ENCODE measurements at places on chromosomes 6 and 20.

- peak; percentile 88 for DNase-seq
Measured at GRCh38 chr20:62861726-62862336, at the start of gene TCFL5. Gene TCFL5, minus strand, starts transcription at chr20:62861822. Its CDS starts 152 bp downstream, at chr20:62861670.

DNA sequence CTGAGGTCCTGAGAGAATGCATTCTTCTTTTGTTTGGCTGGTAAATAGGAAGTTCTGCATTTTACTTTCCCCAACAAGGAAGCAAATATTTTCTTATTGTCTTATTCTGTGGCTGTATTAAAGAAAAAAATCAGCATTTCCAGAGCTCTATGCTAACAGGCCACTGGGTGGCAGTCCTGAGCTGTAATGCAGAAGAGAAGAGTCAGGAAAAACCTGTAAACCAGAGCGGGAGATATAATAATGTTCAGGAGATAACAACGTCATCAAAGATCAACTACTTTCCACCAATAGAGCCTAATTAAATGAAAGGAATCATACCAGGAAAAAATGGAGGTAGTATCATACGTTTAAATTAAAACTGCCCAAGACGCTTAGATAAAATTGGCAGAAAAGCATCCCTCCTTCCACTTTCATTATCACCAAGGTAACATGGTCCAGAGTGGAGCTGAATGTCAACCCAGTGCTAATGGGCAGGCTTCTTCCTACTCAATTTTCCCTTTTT is 55.6 kb upstream of the CARMIL1 start:
- peak; percentile 69 for DNase-seq

- DNase-seq: no peak
Measured at GRCh38 chr6:133203344-133203697, 37.8 kb upstream of the EYA4 start.

- no peak for DNase-seq
Measured at GRCh38 chr20:3046677-3047462, 1.0 kb downstream of the MRPS26 start.

DNA sequence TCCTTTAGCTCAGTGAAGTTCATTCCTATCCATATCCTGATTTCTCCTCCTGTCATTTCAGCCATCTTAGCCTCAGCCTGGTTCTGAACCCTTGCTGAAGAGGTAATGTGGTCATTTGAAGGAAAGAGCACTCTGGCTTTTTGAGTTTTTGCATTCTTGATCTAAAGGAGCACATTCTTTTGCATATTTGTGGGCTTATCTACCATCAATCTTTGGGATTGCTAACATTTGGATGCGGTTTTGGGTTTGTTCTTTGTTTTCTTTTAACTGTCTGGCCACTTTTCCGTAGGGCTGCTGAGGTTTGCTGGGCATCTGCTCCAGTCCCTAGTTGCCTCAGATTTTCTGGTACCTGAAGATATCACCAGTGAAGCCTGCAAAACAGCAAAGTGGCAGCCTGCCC is 238.3 kb downstream of the EPM2A start:
- DNase-seq: no peak

- DNase-seq: no peak
Measured at GRCh38 chr20:19376451-19377229, 164.2 kb downstream of the SLC24A3 start.

- no peak for DNase-seq
Measured at GRCh38 chr20:38354227-38354626, 7.9 kb downstream of the LBP start.

DNA sequence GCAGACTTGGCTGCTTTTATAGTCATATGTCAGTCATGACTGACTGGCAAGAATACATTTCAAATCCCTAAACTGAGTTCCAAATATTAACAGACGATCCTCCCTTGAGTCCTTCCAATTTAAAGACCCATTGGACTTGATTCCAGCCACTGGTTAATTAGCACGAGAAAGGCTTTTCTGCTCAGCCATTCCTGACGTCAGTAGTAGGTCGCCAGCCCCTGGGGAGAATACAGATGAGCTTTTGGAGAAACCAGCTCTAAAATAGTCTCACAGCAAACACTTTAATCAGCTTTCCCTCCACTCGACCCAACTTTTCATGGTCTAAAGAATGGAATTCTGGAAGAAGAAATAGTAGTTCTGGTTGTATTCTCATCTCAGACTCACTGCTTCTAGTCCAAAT is 91.6 kb downstream of the SLC22A3 start:
- no peak for DNase-seq

DNA sequence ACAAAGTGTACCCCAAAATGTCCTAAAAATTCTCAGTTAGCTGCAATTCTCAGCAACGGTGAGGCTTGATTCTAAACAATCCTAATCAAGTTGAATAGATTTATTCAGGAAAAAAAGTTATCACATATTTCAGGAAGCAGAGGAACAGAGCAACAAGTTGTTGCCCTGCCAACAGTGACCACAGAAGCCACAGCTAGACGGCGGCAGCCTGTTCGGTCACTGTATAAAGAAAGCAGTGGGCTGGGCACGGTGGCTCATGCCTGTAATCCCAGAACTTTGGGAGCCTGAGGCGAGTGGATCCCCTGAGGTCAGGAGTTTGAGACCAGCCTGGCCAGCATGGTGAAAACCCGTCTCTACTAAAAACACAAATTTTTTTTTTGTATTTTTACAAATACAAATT is 171.2 kb upstream of the BMP5 start:
- peak; percentile 69 for DNase-seq

DNA sequence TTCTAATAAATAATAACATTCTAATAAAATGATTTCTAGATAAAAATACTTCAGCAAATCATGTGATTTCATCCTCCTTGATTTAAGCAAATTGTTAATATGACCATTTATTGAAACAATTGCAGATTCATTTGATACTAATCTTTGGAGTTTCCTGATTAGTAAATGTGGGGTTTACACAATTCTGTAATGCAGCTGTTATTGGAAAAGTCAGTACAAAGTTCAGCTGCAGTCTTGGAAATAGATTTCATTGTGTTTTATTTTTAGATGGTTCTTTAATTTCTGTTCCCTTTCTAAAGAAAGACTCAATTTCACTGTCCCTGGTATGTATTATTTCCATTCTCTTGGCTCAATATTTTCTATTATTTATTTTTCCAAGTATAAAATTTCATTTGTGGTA is 342.0 kb downstream of the TBC1D32 start:
- no peak for DNase-seq

- no peak for DNase-seq
Measured at GRCh38 chr6:52663120-52663935, 7.6 kb upstream of the TMEM14A start.

DNA sequence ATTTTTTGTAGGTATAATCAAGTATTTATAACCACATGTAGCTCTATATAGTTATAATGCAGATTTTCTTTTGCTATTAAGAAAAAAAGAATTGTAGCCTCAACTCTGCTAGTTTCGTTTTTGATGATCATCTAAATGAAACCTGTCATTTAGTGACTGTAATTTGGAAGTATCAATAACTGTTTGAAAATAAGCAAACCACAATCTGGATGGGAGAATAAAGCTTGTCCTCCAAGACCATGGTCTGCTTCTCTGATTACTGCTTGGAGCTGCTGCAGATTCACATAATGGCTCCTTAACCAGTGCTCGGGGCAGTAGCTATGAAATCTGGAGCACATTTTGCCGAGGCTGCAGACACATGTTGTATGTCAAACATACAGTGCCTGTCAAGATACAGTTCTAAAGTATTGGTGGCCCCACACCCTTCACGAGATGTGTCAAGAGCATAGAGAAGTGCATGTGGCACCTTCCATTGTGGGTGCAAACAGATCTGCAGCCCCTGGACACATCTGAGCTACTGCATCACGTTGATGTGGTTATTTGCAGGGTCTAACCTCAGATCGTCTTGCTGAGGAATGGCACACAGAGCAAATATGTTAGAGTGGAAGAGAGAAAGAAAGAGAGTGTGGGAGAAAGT is 255.7 kb upstream of the SUPT3H start:
- DNase-seq: no peak

GRCh38 chr6:119768201-119768600 is 418.6 kb upstream of the MAN1A1 start:
- no peak for DNase-seq

DNA sequence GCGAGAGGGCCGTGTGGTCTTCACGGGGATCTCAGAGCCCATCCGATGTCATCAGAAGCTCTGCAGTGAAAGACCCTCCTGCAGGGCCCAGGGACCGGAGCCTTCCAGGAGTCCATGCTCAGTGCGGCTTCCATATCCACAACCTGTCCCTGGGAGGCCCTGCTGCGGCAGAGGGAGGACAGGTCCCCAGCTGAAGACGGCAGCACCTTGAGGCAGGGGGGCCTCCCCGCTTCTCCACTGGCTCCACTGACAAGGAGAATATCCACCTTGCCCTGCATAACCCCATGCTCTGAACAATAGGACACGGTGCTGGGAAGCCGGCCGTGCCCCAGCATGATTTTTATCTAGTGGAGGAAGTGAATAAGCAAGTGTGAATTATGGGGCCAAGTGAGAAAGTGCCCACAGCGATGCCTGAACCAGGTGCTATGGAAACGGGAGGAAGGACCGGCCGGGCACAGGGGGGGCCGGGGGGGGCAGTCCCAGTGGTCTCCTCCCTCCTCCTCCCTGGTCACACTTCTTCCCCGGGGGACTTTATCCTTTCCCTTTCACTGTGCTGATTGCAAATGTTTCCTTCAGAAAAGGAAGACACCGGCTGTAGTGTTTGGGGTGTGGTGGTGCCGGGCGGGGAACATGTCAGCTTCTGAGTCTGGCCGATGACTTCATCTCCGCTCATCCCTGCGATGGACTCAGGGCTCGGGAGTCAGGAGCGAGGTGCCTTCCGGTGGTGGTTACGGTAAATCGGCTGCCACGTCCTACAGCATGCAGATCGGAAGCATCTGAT is 225.1 kb downstream of the ERMARD start:
- DNase-seq: no peak

GRCh38 chr6:108544606-108545005 is 16.1 kb upstream of the FOXO3 start:
- DNase-seq: no peak

- no peak for DNase-seq
Measured at GRCh38 chr20:53736122-53736756, 142.6 kb upstream of the ZNF217 start.

DNA sequence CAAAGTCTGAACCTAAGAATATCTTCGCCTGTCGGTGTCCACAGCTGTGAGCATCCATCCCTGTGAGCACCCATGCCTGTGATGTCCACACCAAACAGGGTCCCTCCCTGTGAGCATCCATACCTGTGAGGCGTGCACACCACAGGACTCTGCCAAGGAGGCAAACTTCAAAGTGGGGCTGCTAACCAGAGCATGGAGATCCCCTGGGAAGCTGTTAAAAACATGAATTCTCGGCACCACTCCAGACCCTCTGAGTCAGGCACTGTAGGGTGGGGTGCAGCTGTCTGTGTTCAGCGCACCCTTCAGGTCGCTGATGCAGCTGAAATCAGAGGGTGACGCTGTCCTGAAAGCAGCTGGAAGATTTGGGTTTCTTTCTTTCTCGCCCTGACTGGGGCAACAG is 85.4 kb upstream of the NXT1 start:
- DNase-seq: no peak

DNA sequence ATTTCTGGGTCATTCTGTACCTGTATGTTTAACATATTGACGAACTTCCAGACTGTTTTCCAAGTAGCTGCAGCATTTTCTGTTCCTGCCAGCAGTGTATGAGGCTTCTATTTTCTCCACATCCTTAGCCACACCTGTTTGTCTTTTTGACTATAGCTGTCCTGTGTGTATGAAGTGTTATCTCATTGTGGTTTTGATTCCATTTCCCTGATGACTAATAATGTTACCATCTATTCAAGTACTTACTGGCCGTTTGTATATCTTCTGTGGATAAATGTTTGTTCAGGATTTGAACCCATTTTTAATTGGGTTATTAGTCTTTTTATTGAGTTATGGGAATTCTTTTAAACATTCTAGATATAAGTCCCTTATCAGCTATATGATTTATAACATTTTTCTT is 95.2 kb downstream of the JAG1 start:
- no peak for DNase-seq

GRCh38 chr6:20691185-20691584 is 156.9 kb downstream of the CDKAL1 start:
- DNase-seq: no peak

- no peak for DNase-seq
Measured at GRCh38 chr6:19605624-19606023, 231.5 kb upstream of the ID4 start.

DNA sequence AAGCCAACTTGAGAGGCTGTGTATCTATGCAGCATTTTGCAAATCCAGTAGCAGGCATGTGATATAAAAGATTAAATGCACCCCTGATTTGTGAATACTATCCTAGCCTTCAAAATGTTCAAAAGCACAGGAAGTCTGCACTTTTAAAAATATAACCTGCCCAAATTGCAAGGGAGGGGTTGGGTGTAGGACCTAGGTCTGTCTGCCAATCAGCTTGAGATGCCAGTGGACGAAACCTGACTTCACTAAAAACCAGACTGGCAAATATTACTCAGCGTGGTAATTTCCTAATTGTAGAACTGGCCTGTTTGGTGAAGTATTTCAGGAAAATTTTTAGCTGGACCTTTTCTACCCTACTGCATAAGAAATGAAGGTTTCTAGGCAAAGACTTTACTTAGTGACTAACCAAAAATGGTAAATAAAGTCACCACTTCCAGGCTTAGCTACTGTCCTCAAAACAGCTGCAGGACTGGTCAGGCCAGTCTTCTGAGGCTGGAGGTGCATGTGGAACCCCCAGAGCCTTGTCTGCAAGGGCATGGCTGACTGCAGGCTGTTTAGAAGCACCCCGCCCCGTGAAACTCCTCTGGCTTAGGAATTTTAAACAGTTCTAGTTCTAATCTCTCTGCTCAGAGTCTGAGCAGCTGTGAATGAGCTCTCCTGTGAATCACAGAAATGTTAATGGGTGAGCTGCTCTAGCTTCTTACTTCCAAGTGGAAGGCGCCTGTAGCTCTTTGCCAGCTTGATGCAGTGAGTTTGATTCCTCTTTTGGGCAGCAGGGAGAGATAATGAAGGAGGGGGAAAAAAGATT is 104.4 kb upstream of the ESR1 start:
- no peak for DNase-seq

DNA sequence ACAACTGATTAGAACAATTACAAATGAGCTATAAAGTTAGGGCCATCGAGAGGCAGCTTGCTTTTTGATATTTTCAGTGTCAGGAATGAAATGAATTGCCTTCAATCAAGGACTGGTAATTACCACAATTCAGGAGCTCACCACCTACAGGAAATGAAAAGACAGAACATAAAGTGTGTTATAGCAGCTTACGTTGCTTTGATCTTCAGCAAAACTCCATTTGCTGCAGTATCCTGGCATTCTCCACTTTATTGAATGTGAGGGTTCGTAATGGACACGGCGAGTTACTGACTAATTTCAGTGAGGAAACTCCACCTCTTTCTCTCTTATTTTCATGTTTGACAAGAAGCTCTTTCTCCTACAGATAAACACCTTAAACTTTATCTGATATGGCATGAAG is 440.0 kb upstream of the HSF2 start:
- DNase-seq: no peak
